Ovary (tissue), 10 donors: ENCODE measurements at places on chromosomes 4 and X. TPM values are rescaled to one million over a fixed set of nuclear protein-coding genes. Genes with fewer than 3 reads are reported as not detected.

The CT83 gene
- not detected for total RNA-seq

The MAGEB6B gene
- not detected for total RNA-seq

The EDA gene
- 9.3 TPM for total RNA-seq

GRCh38 chrX:41518841-41519220, 71.7 kb downstream of the NYX start:
- no peaks in the 10 kb centered on the region for H3K27me3 ChIP-seq
- DNase-seq = peak; percentile 20
- no peaks in the 10 kb centered on the region for H3K36me3 ChIP-seq
- no peak overlapping the region for H3K27ac ChIP-seq
- H3K4me3 ChIP-seq = no peak overlapping the region

- H3K27ac ChIP-seq = peak overlapping the region; percentile 55
- no peak overlapping the region for H3K4me3 ChIP-seq
- H3K4me1 ChIP-seq = peaks cover 3% of the 10 kb centered on the region
Observed at GRCh38 chr4:80043541-80043940, 29.5 kb downstream of the ANTXR2 start.

GRCh38 chr4:56251556-56251955, 135.7 kb downstream of the AASDH start:
- DNase-seq = no peak
- H3K36me3 ChIP-seq = no peaks in the 10 kb centered on the region
- no peak overlapping the region for H3K4me3 ChIP-seq
- H3K27ac ChIP-seq = no peak overlapping the region
- H3K4me1 ChIP-seq = no peaks in the 10 kb centered on the region

DNA sequence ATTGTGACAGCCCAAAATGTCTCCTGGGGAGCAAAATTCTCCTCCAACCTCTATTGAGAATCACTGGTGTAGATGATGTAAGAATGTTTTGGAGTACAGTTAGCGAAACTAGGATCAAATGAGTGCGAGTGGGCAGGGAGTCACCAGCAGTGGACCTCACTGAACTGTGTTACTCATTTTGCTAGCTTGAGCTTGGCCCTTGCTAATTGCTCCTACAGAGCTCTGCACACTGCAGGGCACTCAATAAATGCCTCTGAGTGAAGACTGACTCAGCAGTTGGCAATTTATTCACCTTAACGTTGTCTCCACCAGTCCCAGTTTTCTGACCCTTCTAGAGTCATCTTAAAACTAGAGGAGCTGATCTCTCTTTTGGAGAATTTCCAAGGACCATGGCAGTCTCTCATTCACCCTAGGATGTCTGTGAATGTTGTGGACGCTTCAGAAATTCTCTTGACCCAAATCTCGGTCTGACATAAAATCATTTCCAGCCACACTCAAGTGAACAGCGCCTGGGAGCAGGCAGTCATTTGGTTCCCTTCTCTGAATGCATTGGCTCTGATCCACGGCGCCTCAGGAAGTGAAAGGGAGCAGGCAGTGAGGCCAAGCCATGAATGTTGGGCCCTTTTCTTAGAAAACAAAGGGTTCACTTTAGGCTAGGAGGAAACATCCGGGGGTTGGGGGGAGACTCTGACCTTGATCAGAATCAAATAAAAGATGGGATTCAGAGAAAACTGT, 148.1 kb downstream of the NWD2 start:
- no peaks in the 10 kb centered on the region for H3K4me1 ChIP-seq
- H3K27ac ChIP-seq = no peak overlapping the region
- H3K27me3 ChIP-seq = no peaks in the 10 kb centered on the region
- no peaks in the 10 kb centered on the region for H3K36me3 ChIP-seq
- H3K4me3 ChIP-seq = no peak overlapping the region

DNA sequence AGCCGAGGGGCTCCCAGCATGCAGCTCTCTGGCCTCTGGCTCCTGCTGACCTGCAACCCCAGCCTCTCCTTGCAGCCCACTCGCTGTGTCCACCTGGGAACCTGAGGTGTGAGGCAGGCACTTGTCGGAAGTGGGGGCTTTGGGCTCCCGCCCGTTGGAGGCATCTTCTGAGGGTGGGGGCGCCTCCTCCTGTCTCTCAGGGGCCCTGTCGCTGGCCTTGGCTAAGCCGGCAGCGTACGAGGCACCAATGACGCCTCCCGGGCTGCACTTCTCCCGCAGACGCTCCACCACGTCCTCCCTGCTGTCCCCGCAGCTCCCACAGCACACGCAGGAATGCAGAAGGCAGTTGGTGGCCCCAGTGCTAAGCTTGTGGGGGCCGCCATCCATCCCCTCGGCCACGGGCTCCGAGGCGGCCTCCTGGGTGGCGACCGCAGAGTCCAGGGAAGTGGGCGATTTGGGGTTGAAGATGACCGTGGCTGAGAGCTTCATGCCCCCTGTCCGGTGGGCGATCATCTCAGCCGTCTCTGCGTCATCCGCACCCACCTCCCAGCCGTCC, 42.5 kb upstream of the MXD4 start:
- H3K36me3 ChIP-seq = no peaks in the 10 kb centered on the region
- no peaks in the 10 kb centered on the region for H3K27me3 ChIP-seq
- no peaks in the 10 kb centered on the region for H3K4me1 ChIP-seq
- DNase-seq = no peak
- H3K4me3 ChIP-seq = no peak overlapping the region
- no peak overlapping the region for H3K27ac ChIP-seq
